Stimulated activated CD4-positive, alpha-beta T cell treated with anti-CD3 and anti-CD28 coated beads, Interleukin-15, amount 100 ng/mL, for 1 hour (primary cell): ENCODE measurements at places on chromosomes 7 and 10.
A peak's percentile ranks its signal among the peaks of the same experiment; 100 is the strongest.

DNA sequence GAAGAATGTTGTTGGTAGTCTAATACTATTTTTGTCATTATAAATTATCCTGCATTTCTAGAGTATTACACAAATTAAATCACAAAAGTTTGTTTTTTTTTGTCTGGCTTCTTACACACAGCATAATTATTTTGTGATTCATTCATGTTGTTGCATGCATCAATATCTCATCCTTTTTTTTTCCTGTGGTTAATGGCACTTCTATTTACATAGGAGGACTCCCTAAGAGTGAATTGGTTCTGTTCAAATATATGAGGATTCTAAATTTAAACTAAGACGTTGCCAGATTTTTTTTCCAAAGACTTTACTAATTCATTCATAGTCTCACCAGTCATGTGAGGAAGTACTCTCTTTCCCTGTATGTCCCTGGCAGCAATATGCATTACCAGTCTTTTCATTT lies 303.3 kb downstream of the GPR37 start:
- DNase-seq: no peak

GRCh38 chr7:22942191-22942590 lies 71.7 kb downstream of the HYCC1 start:
- DNase-seq: no peak

- no peak for DNase-seq
Observed at GRCh38 chr10:44173608-44173894, 211.3 kb downstream of the CXCL12 start.

- DNase-seq: no peak
Observed at GRCh38 chr7:23383225-23383624, 84.1 kb downstream of the MALSU1 start.

DNA sequence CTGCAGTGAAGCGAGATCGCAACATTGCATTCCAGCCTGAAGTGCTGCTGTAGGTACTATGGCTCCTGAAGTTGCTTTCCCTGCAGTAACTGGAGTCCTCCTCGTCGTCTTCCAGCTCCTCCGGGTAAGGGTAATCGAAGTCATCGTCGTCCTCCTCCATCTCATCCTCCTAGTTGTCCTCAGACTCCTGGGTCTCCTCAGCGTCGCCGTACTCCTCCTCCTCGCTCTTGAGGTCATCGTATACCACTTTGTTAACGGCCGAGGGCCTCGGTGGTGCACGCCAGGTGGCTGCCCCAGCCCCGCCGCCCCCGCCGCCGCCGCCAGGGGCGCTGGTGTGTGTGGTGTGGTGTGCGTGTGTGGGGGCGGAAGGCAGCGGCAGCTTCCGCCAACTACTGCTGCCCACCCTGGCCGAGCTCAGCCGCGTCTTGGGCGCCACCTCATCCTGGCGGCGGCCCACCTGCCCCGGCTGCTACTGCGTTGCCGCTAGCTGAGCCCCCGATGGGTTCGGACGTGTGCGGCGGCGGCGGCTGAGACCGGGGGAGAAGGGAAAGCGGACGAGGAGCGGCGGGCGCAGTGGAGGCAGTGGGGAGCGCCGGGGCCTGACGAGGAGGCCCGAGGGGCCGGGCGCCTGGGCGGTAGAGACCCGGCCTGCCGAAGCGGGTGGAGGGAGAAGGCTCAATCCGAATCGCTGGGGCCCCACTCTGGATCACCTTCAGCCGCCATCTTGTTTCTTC lies 11.8 kb upstream of the ACBD5 start:
- DNase-seq: peak; percentile 84

DNA sequence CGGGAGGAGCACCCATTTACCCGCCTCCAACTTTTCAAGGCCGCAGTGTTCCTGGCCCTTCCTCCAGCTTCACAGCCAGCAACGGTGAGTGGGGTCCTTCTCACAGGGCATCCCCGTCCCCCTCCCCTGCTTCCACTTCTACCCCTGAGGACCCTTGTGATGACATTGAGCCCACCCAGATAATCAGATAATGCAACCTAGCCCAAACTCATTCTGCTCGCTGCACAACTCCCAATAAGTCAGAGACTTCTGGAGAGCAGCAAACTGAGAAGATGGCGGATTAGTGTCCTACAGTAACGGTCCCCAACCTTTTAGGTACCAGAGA lies 74.5 kb downstream of the OAT start:
- DNase-seq: no peak

DNA sequence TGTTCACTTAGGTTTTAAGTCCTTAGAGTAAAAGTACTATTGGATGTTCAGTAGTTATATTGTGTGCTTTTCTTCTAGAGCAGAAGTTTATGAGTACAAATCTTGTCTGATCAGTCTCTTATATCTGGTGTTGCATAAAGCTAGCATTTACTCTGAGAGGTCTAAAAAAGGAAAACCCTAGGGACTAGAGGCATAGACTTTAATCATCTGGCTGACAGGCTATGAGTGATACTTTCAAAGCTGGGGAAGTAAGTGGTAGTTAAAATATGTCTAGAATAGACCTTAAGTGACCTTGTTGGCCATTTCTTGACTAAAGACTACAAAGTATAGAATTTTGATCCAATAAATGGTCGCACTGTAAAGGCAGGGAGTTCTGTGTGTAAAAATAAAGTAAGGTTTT lies 32.9 kb upstream of the PHYHIPL start:
- DNase-seq: no peak

DNA sequence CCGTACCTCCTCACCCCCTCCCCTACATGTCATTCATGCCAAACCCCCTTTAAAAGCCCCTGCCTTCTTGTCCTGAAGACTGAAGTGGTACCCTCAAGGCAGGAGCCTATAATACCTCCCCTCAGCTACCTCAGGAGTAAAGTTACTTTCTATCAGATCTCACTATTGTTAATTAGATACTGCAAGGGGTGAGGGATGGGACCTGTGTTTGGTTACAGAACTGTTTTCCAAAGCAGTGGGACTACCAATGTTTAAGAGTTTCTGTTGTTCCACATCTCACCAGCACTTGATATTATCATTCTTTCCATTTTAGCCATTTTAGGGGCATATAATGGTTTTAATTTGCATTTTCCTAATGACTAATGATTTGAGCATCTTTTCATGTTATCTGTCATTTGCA lies 196.8 kb upstream of the LRRN3 start:
- no peak for DNase-seq

DNA sequence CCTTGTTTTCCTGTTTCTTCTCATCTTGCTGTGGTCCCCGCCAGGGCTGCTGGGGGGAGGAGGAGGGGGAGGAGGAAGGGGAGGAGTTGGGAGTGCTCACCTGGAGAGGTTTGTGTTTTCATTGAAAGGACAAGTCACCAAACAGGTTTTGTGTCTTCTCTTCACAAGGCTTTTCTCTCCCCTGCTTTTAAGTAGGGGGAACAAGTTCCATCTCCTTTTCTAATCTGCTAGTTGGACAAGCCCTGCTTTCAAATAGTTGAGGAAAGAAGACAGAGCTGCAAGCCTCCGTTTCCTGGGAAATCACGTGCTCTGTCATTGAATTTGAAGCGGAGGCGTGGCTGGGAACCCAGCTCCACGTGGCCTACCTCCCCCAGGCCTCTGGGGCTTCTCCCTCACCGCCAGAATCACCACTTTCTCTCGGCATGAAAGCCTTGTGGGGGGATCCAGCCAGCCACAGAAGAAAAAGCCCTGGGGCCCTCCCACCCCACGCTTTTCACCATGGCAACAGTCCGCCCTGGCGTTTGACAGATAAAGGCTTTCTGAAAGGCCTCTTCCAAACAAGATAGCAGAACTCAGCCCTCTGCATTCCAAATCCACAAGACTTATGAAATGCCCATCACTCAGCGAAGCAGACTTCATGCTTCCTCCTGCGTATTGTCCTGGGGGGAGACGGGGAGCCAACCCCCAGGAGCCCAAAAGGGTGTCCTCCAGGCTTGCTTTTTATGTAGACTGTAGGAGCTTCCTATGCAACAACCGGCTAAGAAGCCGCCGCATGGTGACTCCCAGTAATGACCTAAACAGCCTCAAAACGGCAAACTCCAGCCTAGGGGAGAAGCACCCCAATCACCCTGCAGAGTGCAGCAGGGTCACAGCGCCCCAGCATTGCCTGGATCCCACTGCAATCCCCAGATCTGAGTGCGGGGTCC lies 51.7 kb downstream of the PROSER2 start:
- no peak for DNase-seq

GRCh38 chr7:158140538-158141220 lies 446.9 kb downstream of the PTPRN2 start:
- no peak for DNase-seq
